ENCODE measurements at places on chromosomes 3 and 15.
A peak's percentile ranks its signal among the peaks of the same experiment; 100 is the strongest.

DNA sequence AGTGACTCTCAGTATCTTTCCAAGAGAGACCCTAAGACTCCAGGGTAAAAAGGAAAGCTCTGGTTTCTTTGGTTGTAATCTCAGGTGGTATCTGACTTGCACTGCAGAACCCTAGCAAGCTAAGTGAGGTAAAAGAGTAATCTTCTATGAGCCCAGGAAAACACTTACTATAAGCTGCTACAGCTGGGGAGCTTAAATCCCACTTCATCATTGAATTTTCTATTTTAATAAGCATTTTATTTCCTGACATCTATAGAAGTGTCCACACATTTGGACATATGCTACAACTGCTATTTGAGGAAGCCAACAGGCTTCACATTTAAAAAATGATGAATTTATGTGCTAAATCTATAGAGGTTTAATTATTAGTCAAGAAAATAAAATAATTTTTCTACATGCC lies 73.1 kb upstream of the GUCA1C start:
- DNase-seq: no peak

- no peak for DNase-seq
Measured at GRCh38 chr3:115275896-115276295, 128.8 kb upstream of the ZBTB20 start.

DNA sequence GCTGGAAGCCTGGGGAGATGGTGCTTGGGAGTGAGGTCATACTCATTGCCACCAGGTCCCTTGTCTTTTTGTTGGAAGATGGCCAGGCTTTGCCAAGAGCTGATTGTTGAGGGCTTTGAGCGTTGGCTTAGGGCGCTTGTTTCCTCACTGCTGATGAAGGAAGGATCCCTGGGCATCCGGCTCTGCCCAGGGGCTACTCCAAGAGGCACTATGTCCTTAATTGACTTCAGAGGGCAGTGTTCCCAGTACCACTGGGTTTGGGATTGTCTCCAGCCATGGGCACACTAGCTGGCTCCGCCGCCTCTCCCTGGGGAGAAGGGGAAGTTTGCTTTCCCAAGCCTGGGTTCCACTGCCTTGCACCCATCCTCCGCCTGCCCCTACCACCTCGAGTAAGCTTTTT lies 57.2 kb upstream of the RGMA start:
- DNase-seq: no peak

DNA sequence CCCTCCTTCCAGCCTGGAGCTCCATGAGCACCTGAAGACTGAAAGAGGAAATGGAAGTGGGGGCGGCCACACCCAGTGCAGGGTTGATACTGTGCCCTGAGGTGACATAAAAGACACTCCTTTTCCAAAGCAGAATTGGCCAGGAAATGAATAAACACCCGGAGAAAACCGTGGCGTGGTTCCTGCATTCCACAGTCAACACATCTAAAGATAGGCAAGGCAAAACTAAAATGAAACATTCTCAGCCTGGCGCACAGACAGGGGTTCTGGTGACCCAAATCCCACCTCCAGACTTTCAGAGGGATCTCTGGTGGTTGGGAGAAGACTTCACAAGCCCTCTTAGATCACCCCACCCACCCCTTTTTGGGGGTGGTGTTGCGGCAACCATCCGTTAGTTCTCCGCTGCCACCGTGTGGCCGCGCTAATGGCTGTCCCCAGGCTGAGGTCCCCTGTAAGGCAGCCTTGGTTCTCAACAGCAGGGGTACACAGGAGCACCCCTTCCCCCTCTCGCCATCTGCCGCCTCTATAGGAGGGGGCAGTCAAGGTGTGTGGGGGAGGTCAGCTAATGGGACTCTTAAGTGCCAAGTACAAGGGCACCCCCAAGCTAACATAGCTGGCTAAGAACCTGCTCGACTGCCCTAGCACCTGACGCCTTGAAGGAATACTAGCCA lies 2.5 kb upstream of the MST1R start:
- DNase-seq: peak; percentile 63

DNA sequence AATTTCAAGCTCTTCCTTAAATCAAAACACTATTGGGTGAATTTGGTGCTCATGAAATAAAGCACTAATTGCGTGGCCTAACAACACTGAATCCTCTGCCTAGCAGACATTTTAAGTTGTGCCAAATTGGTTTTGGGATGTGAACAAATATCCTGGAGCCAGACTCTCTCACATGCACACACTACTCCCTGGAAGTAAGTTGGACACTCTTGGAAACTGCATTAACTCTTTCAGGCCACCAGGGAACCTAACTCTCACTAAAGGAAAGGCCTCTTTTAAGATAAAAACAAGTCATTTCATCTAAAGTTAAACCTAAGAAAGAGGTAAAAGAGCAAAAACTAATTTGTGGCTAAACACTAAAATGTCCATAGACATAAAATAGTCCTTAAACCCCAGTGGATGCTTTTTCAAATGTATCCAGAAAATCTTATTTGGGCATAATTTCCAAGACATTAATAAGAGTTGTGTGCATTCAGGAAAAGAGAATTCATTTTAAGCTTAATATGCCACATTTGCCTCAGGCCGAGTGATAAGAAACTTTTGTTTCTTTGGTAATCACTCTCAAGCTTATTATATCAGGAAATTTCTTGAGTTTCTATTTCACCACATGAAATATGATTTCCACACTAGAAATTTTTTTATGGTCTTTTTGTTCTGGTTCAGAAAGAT lies 61.8 kb downstream of the ZBTB20 start:
- no peak for DNase-seq

DNA sequence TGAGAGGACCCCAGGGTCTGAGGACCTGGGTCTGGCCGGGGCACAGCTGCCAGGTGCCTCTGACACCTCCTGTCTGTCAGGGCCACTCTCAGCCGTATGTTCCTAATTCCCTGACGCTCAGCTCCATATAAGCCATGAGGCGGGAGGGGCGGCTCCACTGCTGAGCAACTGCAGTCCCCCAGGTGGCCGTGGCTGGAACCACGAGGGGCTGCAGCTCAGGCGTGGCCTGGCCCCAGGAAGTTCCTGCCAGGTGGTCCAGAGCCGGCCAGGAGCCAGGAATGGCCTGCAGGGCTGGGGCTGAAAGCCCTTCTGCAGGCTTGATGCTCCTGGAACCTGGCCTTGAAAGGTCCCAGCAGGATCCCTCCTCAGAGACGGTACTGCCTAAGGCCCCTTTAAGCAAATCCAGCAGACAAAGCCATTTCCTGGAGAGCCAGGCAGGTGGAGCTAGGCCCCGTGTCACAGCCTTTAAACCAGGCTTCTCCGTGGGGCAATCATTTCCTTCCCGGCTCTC lies 118.0 kb downstream of the CHSY1 start:
- DNase-seq: no peak

- no peak for DNase-seq
Measured at GRCh38 chr3:72906154-72906553, 18.3 kb downstream of the GXYLT2 start.

GRCh38 chr3:79543218-79543982 lies 224.4 kb downstream of the ROBO1 start:
- DNase-seq: no peak

GRCh38 chr3:440826-441225 lies 244.3 kb downstream of the CHL1 start:
- DNase-seq: no peak

DNA sequence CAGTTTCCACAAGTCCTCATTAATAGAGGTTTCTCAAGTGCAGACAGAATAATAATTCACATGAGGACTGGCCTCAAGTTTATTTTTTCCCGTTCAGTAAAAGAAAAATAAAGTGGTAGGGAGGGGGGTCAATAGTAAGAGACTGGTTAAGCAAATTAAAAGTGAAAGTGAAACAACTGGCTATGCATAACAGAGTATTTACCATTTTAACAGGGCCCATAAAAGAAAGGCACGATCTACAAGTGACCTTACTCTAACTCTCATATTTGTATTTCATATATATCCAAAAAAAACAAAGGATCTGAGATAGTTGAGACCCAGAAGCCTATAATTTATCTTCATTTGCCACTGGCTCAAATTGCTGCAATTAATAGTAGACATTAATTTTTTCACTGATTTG lies 686.3 kb downstream of the NTRK3 start:
- no peak for DNase-seq

DNA sequence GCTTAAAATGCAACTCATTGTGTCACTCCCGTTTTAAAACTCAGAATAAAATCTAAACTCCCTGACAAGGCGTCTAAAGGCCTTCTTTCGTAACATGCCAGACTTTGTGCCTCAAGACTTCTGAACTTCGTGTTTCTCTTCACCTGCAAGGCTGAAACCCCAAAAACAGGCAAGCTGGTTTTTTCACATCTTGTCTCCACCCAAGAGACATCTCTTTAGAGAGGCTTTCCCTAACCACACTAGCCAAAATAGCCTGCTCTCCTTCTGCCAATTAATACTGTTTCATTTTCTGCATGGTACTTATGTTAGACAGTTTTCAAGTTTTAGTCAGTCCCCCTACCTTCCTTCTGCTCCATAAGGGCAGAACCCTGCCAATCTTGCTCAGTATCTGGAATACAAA lies 41.6 kb downstream of the RAF1 start:
- no peak for DNase-seq

DNA sequence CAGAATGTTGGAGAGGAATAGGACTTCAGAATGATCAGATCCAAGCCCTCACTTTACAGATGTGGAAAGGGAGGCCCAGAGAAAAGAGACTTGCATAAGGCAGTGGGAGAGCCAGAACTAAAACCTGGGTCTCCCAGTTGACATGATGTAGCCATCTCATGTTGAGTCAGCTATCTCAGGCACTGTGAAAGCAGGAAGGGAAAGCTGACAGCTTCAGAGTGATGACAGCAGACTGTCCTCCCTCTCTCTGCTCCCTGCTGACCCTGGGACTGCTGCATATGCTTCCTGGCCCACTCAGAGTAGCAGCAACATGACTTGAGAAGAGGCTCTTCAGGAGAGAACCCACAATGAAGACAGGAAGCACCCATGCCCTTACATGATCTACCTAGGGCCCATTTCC lies 14.7 kb downstream of the FHIT start:
- DNase-seq: no peak

DNA sequence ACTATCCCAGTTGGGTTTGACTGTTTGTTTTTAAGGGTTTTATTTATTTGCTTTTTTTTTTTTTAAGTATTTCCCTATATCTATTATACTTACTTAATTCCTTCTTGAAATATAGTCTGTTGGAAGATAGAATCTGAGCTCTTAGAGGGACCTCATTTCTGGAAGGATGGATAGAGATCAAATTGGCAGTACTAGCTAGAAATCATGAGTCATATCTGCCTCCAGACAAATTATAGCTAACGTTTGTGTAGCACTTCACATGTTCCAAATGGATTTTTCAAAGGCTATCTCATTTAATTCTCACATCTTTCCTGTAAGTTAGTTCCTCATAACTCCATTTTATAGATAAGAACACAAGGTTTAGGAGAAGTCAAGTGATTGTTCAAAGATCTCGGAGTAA lies 384.7 kb downstream of the ZIC1 start:
- DNase-seq: no peak

- DNase-seq: no peak
Measured at GRCh38 chr3:12356996-12357395, 68.1 kb downstream of the PPARG start.

- no peak for DNase-seq
Measured at GRCh38 chr15:64720188-64720587, 55.2 kb downstream of the RBPMS2 start.

GRCh38 chr3:147426931-147427330 lies 17.8 kb downstream of the ZIC1 start:
- no peak for DNase-seq

- DNase-seq: no peak
Measured at GRCh38 chr15:57589281-57589680, 2.4 kb upstream of the MYZAP start.

- DNase-seq: no peak
Measured at GRCh38 chr3:31821118-31821517, 159.9 kb downstream of the OSBPL10 start.

GRCh38 chr3:18847583-18848197 lies 300.6 kb upstream of the KCNH8 start:
- DNase-seq: no peak

- no peak for DNase-seq
Measured at GRCh38 chr15:83602021-83602420, 51.9 kb upstream of the ADAMTSL3 start.

DNA sequence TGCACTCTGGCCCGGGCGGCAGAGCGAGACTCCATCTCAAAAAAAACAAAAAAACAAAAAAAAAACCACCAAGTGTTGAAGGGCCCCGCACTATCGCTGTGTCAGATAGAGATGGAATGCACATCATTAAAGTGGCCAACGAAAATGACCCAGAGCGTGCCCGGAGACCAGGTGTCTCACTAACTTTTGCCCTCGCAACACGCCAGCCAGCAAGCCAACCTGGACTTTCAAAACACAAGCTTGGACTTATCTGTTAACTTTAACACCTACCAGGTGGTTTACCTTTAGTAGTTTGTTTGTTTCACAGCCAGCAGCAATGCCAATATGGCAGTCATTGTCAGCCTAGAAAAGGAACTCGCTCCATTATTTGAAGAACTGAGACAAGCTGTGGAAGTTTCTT lies 28.6 kb downstream of the FAM174B start:
- no peak for DNase-seq

GRCh38 chr3:37248164-37248563 lies 73.8 kb upstream of the LRRFIP2 start:
- DNase-seq: no peak

GRCh38 chr15:101651554-101652097 lies 555 bp downstream of the TM2D3 start:
- no peak for DNase-seq

Measured in endothelial cell (in vitro differentiated cells).